ENCODE measurements at places on chromosomes 11 and 22.

DNA sequence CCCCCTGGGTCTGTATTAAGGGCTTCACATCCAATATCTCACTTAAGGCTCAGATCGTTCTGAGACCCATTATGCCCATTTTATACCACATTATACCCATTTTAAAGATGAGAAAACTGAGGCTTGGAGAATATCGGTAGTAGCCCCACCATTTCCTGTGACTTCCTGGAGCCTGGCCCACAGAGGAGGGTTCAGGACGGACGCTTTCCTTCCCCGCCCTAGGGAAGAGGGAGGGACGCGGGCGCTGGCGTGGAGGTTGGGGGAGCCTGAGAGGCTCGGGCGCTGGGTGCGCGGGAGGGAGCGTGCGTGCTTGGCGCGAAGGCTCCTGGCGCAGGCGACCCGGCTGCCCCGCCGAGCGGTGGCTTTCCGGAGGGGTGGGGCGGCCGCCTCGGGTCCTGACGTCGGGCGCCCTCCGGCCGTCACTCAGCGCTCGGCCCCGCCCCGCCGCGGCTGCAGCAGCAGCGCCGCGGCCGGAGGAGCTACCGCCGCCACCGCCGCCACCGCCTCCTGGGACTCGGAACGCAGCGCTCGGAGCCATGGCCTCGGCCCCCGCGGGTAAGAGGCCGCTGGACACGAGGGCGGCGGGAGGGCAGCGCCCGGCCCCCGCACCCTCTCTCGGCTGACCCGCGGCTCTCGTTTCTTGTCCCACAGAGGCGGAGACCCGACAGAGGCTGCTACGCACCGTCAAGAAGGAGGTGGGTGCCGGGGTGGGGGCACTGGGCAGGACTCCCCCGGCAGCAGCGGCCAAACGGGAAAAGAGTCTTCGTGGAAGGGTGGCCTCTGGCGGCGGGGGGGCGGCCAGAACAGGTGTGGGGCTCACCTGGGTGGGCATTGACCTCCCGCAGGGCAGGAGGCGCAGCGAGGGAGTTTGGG is at the start of gene SGSM1:
SGSM1 (plus strand) TSS at position 422 of the 873 bp plus-strand sequence; CDS start at position 537, 115 bp downstream.
- DNase-seq: peak; percentile 71

DNA sequence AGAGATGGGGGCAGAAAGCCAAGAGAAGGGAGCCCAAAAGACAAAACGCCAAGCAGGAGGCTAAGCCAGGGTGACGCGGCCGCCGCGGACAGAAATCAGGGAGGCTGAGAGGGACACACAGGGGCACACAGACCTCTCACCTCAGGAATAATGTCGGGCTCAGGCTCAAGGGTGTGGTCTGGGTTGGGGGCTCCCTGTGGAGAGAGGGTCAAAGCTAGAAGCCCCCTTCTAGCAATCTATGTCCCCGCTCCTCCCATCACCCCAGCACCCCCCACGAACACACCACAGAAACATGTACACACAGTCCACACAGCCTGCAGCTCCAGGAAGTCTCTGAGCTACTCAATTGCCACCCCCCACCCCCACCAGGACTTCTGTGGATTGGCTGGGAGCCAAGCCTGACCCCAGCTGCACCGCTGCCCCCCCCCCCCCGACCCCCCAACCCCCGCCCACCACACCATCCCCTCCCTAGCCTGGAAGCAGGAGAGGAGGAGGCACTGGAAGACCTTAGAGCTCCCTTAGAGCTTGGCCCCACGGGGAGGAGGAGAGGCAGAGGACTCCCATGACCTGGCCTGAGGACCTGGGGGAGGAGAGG is 6.9 kb downstream of the BCL9L start:
- DNase-seq: no peak

GRCh38 chr11:112478806-112479205 is 218.1 kb upstream of the PLET1 start:
- DNase-seq: no peak

DNA sequence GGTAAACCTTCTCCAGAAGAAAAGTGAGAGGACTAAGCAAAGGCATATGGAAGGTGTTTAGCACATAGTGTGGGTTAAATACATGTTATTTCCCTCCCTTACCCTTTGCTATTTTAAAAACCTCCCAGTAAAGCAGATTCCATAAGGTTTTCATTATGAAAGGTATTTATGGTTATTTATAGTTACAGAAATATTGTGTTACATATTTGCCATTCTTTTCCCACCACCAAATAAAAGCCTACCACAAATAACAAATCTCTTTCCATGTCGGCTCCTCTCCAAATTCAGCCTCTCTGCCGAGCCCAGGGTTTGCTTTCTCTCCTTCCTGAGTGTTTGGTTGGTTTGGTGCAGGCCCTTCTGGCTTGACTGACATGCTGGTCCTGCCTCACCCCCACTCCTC is 64.4 kb downstream of the INSC start:
- no peak for DNase-seq

- no peak for DNase-seq
Observed at GRCh38 chr22:37161443-37161842, 11.7 kb upstream of the IL2RB start.

DNA sequence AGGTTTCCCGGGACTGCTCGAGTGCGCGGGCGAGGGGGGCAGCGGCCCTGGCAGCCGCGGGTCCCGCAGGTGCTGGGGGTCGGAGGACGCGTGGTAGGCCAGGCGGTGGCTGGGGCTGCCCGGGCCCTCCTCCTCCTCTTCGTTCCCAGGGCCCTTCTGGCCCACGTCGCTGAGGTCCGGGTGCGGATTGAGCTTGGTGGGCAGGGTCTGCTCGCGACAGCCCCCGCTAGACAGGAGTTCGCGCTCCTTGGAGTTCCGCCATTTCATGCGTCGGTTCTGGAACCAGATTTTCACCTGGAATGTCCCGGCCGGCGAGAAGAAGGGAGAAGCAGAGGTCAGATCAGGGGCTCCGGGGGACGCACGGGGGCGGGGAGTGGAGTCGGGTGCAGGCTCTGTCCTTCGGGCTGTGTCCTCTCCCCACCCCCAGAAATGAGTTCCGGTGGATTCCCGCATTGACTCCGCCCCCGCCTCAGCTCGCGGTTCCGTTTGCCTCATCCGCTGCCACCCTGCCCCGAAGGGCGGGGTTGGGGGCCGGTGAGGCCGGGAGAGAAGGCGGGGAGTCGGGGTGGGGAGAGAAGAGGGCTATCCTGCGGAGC is 3.9 kb downstream of the DBX1 start:
- peak; percentile 70 for DNase-seq

DNA sequence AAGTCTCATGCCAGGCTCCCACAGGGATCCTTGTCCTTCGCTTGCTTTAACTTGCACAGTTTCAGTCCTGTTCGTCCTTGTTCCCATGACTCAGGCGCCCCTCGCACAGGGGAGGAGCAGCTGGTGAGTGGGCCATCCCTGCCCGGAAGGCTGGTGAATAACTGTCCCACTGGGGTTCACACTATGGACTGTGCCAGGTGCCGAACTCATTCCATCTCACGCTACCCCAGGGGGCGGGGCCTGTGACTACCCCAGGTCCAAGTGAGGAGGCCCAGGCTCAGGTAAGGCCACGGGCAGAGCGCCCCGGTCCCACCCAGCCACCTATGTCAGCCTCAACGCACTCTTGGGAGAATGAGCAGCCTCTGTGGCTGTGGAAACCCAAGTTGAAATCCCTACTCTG is 7.2 kb upstream of the CARD10 start:
- DNase-seq: no peak

DNA sequence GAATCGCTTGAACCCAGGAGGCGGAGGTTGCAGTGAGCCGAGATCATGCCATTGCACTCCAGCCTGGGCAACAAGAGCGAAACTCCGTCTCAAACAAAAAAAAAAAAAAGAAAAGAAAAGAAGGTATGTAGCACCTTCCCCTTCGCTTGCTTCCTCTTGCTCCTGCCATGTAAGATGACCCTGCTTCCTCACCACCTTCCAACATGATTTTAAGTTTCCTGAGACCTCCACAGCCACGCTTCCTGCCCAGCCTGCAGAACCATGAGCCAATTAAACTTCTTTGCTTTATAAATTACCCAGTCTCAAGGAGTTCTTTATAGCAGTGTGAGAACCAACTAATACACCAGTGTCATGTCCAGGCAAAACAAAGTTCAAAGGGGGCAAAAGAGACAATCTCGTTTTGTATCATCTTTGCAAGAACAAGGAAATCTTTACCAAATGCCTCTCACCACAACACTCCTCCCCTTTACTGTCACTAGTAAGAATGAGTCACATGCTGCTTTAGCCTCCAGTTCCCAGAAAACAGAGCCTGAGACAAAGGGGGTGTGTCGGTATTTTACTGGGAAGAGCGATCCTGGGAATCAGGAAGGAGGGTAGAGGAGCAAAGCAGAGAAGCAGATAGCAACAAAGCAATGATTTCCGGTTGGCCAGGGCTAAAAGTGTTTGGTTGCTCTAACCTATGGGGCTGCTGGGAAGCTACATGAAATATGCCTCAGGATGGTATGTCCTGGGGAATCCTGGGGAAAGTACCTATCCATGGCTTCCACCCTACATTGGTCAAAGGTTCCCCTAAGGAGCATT is 10.5 kb upstream of the MCHR1 start:
- DNase-seq: no peak

GRCh38 chr11:11472106-11472505 is 119.1 kb upstream of the CSNK2A3 start:
- DNase-seq: no peak
